ENCODE measurements at places on chromosomes 6 and 20.
A peak's percentile ranks its signal among the peaks of the same experiment; 100 is the strongest.

DNA sequence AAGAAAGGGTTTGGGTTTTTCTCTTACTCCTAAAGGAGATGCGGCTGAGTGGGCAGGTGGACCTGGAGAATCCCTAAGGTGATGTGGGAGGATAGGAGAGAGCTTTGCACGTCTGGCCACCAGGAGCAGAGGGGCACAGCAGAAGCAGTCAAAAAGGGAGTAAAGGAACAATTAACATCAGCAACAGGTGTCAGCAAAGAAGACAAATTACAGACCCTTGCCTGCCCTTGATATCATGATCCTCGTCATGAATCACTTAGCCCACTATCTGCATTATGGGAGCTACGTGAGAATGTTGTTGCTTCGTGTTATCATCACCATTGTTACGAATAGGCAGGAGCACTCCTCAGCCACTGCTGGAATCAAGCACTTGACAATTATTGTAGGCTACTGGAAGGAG is 25.5 kb upstream of the ARG1 start:
- no peak for DNase-seq

DNA sequence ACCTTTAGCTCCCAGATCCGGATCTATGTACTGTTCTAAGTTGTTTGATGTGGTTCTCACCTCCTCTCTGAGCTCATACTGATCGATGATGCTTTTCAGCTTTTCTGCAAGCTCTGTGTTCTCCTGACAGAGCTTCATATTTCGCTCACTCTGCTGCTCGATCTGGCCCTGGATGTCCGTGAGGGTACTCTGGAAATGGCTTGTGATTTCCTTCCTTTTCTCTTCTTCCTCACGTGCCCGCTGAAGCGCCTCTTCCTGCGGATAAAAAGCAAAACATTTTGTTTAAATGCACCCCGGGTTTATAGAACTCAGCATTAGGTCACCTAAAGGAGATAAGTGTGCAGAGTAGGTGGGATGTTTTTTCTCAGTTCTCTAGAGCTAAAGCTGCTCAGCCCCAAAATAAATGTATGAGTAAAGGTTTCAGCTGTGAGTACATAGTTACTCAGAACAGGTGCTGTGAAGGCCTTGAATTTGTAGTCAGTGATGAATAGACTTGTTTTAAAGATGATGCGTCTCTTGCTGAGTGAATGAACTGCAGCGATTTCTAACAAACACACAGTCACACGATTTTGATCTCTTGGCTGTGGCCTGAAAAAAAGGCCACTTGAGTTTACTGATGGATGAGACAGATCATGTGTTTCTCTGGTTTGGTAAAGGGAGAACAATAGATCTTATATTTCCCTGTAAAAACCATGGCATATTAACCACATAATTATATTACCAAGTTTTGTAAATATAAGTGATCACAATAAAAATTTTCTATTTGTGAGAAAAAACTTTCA is 29.1 kb downstream of the TXLNB start:
- DNase-seq = no peak

- no peak for DNase-seq
Measured at GRCh38 chr20:18683839-18684238, 96.0 kb downstream of the DTD1 start.

DNA sequence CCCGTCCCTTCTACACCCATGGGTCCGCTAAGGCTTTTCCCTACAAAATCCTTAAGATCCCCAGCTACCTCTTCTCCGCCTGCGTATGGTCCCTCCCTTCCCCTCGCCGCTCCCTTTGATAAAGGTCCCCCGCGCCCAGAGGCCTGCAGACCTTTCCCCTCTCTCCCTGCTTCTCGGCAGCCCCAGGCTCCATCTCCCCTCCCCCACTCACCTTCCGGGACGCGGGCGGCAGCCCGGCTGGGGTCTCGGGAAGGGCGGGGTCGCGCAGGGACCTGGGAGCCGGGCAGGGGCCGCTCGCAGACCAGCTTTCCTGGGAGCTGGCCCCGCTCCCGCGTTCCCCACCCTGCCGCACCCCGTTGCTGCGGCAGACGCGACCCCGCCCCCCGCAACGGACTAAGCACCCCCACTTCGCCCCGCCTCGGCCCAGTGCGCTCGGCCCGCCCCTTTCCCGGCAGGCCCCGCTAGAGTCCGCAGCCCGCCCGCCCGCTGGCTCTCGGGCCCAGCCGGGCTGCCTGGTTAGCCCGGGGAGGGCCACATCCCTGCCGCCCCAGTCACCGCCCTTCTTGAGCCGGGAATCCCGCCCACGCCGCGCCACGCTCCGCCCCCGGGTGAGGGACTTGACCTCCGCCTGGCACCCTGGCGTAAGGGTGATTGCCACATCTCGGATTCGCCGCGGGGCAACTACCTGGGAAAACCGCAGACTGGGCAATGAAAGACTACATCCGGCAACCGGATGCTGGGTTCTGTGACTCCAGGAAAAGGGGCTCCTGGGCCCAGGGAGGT is at the start of gene FLOT1:
Gene FLOT1 (minus strand): TSS at position 372 of the 783 bp plus-strand sequence. CDS start 498 bp downstream, outside the sequence.
- DNase-seq = peak; percentile 91

- DNase-seq = no peak
Measured at GRCh38 chr20:39067526-39068216, 105.5 kb downstream of the DHX35 start.

GRCh38 chr6:79469376-79470246 is 67.6 kb downstream of the LCA5 start:
- DNase-seq = no peak

GRCh38 chr6:40352527-40353170 is 234.5 kb downstream of the LRFN2 start:
- no peak for DNase-seq

DNA sequence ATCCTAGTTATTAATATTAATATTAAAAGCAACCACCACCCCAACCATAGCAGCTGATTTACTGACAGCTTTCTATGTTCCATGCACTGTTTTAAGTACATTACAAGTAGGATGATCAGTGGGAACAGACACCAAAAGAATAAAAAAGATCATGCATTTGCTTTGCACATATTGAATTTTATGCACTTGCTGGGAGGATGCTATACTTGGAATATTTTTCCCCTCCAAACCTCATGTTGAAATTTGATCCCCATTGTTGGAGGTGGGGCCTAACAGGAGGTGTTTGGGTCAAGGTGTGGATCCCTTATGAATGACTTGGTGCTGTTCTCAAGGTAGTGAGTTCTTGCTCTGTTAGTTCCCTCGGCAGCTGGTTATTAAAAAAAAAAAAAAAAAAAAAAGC is 178.9 kb upstream of the MYLIP start:
- no peak for DNase-seq

DNA sequence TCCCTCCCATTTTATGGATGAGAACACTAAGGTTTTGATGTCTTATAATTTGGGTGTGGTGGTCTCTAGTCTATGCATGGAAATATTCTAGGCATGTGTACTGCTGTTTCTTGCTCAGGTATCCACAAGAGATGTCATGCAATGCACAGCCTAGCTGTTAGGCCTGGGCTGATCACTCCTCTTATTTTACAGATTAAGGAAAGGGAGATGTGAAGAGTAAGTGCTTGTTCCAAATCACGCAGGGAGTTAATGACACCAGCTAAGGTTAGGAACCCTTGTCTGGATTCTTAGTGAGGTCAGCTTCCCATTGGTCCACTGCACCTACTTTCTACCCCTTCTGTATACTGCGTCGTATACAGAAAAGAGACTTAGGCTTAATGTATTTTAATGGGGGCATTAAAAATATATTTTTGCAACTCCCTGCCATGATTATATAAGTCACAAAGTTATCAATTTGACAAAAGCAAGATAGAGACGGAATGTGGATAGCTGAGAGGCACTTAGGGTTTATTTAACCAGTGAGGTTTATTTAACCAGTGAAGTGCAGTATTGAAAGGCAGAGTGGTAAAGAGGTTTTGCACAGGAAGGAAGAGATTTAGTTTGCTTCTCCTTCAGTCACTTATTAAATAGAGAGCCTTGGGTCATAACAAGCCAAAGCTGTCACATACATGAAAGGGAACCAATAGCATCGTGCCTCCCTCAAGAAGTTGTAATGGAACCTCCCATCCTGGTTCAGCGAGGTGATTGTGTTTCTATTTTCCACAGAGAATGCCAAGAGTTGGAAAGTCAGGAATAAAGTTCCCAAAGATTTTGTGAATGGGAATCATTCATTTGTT is 95.0 kb upstream of the FAM184A start:
- no peak for DNase-seq

DNA sequence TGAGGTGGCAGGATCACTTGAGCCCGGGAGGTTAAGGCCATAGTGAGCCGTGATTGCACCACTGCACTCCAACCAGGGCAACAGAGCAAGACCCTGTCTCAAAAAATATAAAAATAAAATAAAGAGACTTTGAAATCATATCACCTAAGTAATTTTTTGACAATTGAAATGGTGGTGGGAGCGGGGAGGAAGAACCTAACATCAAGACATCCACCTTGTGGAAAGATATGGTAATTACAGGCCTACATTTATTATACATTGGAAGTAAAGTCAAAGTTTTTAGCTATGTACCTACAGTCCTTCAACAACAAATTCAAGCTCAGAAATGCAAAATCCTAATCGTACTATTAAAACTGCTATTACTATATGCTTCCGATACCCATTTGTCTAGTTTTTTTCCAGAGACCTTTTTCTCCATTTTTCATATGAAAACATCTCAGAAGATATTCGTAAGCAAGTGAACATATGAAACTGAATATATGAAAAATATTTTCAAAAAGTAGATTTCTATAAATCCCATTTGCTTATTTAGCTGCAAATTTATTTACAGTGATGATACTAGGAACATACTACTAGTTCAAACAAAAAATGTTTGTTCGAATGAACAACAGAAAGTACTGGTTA is 83.3 kb downstream of the SYCP2 start:
- no peak for DNase-seq
